ENCODE measurements at places on chromosomes 11 and 22.

DNA sequence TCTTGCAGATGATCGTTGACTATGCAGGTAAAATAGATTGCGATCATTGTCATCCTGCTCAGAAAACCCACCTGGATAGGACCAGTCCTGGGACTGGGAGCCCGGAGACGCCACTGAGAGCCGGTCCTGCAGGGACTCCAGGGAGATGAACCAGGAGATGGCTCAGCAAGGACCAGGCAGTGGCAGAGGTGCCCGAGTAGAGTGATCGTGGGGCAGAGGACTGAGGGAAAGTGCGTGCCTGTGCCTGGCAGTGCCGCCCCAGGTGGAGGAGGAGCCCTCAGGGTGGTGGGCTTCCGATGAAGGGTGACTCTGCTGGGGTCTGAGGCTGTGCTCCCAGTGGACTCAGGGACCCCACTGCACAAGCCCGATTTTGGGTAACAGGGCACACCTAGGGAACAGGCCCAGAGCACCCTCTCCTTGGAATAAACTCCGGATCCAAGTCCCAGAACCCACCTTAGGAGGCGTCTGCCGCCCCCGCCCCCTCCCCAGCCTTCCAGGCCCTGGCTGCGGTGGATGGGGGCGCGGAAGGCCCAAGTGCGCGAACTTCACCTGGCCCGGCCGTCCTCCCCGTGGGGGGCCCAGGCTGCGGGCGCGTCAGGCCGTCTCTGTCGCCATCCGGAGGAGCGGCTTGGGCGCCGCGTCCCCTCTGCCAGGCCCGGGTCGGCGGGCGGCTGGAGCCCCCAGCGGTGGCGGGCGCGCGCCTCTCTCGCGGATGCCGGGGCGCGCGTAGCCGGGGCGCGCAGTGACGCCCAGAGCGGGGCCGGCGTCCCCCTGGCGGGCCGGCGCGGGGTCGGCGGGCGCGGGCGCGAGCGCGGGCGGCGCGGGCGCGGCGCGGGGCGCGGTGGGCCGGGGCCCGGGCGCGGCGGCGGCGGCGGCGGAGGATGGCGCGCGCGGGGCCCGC lies 1338.8 kb downstream of the BRD1 start:
- no peak for DNase-seq

DNA sequence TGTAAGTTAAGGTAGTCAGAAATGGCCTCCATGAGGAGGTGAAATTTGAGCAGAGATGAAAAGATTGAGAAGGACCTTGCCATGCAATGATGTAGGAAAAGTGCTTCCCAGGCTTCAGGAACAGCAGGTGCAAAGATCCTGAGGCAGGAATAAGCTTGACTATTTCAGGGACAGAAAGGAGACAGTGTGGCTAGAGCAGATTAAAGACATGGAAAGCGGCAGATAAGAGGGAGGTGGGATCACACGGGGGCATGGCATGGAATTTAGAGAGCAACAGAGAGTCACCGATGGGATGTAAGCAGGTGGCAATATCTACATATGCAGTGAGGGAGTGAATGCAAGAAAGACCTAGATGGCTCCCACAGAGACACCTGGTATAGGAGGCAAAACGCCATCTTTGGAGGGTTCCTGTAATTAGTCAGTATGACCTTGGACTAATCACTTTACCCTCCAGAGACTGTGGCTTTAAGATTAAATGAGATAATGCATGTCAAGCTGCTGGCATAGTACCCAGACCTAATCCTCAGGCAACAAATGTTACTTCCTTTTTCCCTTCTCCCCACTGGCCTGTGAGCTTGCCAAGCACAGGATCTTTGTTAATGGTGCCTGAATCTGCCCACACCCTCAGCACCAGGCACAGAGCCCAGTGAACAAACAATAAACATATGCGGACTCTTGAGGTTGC lies 24.6 kb upstream of the ACER3 start:
- DNase-seq: no peak

DNA sequence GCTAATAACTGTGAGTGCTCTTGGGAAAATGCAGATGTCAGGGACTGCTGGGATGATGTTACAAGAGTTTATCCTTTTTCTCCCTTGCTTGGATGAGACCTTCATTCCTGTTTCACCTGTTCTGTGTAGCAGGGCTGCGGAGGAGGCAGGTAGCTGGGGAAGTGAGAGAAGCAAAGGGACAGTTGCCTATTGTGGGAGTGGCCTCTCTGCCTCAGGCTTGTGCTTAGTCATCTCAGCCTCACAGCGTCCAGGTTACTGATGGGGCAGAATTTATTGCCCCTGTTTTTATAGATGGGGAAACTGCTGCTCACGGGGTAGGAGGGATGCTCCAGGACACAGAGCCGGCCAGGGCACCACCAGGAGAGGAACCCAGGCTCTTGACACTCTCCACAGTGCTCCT lies 1.7 kb downstream of the STX3 start:
- no peak for DNase-seq

DNA sequence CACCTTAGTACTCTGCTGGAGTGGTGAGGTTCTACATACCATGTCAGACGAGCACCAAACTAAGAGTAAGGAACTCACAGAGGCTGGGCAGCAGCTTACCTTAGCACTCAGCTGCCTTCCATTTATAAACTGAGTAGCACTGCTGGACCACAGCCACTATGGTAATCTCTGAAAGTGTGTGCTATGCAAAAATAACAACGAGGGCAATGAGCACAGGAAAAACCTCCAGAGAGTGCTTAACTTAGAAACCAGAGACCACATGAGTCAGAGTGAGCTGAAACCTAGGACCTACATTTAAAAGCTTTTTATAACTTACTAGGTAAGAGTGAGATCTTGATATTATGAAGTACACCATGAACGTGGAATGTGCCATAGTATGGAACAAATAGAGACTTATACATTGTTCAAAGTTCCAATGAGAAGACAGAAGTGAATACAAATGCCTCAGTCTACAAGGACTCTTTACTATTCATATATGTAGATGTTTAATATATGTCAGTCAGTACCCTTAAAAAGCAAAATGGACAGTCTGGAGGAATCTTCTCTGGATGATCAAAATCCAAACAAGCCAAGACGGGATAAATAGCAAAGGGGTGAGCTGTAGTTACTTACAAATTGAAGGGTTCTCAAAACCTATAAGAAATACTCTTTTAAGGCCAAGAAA lies 17.2 kb upstream of the CD59 start:
- DNase-seq: no peak

GRCh38 chr11:93477684-93478234 lies 65.4 kb downstream of the SMCO4 start:
- DNase-seq: no peak

DNA sequence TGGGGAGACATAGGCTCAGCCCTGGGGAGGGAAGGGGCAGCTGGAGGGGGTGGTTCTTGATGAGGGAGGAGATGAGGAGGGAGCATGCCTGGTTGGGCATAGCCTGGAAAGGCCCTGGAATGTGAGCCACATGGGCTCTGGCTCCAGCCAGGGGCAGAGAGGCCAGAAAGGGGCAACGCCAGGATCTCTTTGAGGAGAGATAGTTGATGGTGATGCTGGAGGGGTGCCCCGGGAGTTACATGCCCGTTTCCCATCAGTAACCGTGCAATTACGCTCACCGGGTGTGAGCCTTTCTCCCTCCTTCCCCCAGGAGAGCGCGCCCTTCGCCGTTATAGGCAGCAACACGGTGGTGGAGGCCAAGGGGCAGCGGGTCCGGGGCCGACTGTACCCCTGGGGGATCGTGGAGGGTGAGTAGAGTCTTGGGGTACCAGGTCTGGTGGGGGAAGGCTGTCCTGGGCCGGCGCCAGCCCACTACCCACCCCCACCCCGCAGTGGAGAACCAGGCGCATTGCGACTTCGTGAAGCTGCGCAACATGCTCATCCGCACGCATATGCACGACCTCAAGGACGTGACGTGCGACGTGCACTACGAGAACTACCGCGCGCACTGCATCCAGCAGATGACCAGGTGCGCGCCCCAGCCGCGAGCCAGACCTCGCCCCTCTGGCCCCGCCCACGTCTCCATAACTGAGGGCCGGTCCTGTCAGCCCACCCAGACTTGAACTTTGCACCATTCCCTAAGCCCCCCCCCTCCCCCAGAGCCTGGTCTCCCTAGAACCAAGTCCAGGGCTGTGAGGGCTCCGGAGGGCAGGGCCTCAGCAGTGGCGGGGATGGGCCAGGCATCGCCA lies 1.8 kb upstream of the GP1BB start:
- no peak for DNase-seq

DNA sequence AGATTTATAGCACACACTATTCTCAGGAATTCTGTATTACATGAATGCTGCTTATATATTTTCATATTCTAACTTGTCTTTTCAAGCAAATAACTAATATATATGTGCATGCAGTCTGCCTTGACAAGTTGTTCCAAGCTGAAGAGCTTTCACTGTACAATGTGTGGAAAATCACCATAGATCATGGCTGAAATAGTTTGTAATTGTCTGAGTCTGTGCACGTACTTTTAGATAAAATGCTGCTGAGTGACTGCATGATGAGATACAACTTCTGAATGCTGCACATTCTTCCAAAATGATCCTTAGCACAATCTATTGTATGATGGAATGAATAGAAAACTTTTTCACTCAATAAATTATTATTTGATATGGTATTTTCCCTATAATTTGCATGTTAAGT lies 58.9 kb downstream of the SLC5A12 start:
- no peak for DNase-seq

DNA sequence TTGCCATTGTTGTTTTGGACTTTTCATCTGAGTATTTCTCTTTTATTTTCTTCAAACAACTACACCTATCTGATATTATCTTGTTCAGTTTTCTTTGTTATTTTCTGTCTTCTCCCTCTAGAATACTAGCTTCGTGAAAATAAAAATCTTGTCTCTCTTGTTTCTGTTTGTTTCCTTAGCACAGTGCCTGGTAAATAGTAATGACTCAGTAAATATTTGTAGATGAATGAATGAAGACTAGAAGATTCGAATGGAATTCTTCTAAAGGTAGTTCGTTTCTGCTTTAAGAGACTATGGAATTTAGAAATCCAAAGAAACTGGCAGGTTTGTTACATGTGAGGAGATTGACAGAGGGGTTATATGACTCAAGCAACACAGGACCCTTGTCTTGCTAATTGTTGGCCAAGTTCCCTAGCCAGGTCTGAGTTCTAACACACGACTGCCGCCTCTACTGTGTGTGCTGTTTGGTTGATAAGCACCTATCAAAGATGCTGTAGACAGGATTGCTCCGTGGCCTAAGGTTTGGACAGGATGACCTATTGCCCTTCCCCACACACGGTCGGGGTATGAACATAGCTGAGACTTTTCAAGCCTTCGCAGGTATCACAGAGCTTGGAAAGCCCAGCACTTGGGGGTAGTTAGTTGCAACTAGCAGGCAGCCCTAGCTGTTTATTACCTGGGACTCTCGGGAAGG lies 831 bp upstream of the TMEM135 start:
- peak; percentile 5 for DNase-seq

- DNase-seq: no peak
Observed at GRCh38 chr11:60862171-60862570, 5.2 kb upstream of the ZP1 start.

DNA sequence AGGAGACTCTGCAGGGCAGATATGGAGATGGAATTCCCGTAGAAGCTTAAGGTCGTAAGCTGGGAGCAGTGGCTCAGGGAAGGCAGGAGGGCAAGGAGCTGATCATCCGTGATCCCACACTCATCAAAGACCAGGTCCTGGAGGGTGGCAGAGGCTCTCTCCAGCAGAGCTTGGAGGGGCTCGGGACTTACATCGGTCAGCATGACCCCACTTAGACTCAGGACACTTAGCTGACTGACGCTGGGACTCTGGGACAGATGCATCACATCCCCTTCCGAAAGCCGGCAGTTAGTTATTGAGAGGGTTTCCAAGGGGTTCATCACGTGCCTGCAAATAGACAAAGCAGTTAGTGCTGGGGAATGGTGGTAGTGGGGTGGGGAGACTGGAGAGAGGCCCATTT lies 10.7 kb downstream of the PRAME start:
- DNase-seq: no peak

GRCh38 chr11:17766073-17766359 lies 31.4 kb downstream of the KCNC1 start:
- DNase-seq: no peak

DNA sequence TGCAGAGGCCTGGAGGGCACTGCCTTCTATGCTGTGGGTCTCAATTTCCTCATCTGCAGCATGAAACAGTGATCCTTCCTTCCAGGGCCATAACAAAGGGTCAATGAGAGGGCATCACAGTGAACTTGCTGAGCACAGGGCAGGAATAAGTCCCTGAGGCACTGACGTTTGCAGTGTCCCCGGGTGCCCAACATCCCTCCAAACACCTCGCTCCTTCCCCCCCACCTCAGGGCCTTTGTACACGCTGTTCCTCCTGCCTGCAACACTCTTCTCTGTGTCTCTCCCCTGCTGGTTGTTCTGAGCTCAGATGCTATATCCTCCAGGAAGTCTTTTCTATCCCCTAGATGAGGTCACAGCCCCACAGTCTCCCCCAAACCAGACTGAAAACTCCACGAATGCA lies 59.7 kb upstream of the TCF20 start:
- DNase-seq: no peak

GRCh38 chr22:37351232-37351631 lies 68.9 kb downstream of the CYTH4 start:
- DNase-seq: no peak
